ENCODE measurements at places on chromosomes 7 and 10.

- DNase-seq, result no peak
- H3K4me3 ChIP-seq, result no peak overlapping the region
- no peaks in the 10 kb centered on the region for H3K4me1 ChIP-seq
- no peak overlapping the region for H3K27ac ChIP-seq
- H3K36me3 ChIP-seq, result no peaks in the 10 kb centered on the region
- H3K27me3 ChIP-seq, result peaks cover 24% of the 10 kb centered on the region
These were observed 1.6 kb downstream of the ATOH7 start for GRCh38 chr10:68230268-68230667.

GRCh38 chr10:15365692-15366091, 5.4 kb downstream of the FAM171A1 start:
- no peaks in the 10 kb centered on the region for H3K36me3 ChIP-seq
- H3K27me3 ChIP-seq, result peaks cover 5% of the 10 kb centered on the region
- no peak overlapping the region for H3K27ac ChIP-seq
- no peak for DNase-seq
- H3K4me1 ChIP-seq, result peaks cover 12% of the 10 kb centered on the region
- H3K4me3 ChIP-seq, result no peak overlapping the region

- no peak overlapping the region for H3K4me3 ChIP-seq
- H3K27ac ChIP-seq, result no peak overlapping the region
- H3K36me3 ChIP-seq, result no peaks in the 10 kb centered on the region
- H3K4me1 ChIP-seq, result no peaks in the 10 kb centered on the region
- no peaks in the 10 kb centered on the region for H3K27me3 ChIP-seq
These were observed 568.3 kb downstream of the INHBA start for GRCh38 chr7:41134300-41135255.

DNA sequence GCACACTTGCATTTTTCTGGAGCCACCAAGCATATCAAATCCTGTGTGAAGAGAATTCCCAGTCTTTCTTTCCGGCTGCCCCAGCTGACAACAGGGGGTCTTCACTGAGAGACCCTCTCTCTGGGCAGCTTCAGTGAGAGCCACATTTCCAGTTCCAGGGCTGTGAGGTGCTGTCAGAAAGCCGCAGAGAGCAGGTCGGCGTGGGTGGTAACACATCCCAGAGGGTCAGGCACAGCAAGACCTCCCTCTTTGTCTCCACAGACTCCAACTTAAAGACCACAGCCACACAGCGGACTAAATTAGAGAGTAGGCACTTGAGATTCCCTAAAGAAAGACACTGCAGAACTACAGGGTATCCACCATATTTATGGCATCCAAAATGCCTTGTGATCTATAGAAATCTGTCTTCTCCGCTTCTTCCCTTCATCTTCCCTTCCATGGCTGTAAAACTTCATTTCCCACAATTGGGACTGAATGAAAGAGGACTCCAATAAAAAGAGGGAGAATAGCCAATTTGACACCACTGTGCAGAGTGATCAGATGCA, 116.0 kb upstream of the C7orf33 start:
- no peaks in the 10 kb centered on the region for H3K36me3 ChIP-seq
- no peak overlapping the region for H3K27ac ChIP-seq
- H3K4me3 ChIP-seq, result no peak overlapping the region
- H3K27me3 ChIP-seq, result peaks cover 7% of the 10 kb centered on the region
- no peaks in the 10 kb centered on the region for H3K4me1 ChIP-seq

DNA sequence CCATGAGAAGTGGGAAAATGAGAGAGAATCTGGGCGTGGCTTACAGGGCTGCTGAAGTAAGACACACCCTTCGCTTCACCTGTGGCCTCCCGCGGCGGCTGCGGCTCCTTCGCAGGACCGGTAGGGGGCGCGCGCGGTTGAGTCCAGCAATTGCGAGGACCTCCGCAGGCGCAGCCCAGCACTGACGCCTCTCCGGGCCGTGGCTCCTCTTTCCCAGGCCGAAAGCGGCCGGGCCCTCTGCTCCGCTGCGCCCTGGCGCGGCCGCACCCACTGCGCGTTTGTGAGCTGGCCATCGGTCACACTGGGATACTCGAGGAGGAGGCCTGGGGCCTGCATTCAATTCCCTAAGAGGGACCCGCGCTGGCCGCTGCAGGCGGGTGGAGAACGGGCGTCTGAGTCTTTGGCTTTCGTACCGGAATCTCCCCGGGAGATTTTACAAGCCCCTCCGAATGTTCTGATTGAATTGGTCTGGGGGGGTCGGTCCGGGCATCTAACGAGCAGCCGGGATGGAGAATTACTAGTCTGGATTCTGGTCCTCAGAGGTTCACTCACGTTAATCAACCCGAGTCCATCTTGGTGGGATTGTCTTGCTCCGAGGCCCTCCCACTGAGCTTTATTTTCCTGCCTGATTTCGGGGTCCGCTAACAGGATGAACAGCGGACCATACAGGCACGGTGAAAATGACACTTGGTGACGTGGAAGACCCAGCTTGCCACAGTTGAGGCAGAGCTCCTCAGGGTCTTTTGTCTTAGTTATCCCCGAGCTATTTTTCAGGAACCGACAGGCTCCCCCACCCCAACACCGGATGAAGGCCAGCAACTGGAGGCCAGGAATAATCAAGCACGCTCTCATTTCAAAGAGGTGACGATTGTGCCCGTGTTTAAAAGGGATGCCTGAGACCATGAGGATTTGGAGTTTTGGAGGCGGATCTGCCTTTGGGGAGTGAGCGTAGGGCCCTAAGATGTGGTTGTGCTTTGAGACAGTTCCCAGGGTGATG, at the start of gene LRRD1:
TSS of gene LRRD1 (minus strand) at position 215 of the 997 bp plus-strand sequence. CDS start 13,940 bp downstream, outside the sequence.
- H3K27ac ChIP-seq, result no peak within 1 kb of the TSS
- peak; percentile 77 for DNase-seq
- H3K27me3 ChIP-seq, result no peaks in the 10 kb centered on the region
- H3K36me3 ChIP-seq, result no peaks in the 10 kb centered on the region
- 0 out of 2 replicates have a peak within 1 kb of the TSS, but pooled peaks have one; percentile 31 for H3K4me3 ChIP-seq

DNA sequence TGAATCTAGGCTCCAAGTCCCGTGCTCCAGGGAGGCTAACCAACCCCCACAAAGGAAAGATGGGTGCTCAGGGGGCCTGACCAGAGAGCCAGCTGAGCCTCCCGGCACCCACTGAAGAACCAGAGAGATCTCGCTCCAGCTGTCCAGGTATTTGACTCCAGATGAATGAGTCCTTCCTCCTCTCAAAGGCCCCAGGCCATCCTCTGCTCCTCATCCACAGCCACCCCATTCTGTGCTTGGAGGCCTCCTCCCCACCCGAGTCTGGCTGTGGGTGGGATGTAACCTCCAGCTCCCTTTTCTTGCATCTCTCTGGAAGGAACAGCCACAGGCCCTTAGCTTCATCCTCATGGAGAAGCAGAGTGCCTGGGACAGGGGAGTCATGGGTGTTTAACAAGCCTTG, 44.6 kb downstream of the VSTM4 start:
- H3K27ac ChIP-seq, result no peak overlapping the region
- no peaks in the 10 kb centered on the region for H3K27me3 ChIP-seq
- no peaks in the 10 kb centered on the region for H3K36me3 ChIP-seq
- DNase-seq, result no peak
- H3K4me1 ChIP-seq, result no peaks in the 10 kb centered on the region

- H3K36me3 ChIP-seq, result no peaks in the 10 kb centered on the region
- no peak overlapping the region for H3K27ac ChIP-seq
- DNase-seq, result no peak
- H3K27me3 ChIP-seq, result peaks cover 3% of the 10 kb centered on the region
- no peaks in the 10 kb centered on the region for H3K4me1 ChIP-seq
These were observed 149.2 kb downstream of the XPNPEP1 start for GRCh38 chr10:109774121-109774440.

DNA sequence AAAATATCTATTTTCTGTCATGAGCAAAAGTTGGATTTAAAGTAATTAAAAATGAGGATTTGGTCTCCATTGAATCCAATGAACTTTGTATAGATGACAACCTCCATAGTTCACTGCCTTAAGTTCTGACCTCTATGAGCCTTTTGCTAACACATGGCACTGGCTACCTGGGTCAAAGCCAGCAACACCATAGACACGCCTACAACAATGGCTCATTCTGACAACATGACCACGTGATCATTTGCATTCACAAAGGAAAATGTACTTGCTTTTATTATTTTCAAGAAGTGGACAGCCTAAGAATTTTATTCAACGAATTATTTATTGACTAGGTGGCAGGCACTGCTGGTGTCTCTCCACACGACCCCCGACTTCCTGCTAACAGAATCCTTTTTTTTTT, 90.6 kb downstream of the CARD11 start:
- H3K36me3 ChIP-seq, result no peaks in the 10 kb centered on the region
- no peaks in the 10 kb centered on the region for H3K27me3 ChIP-seq
- no peak overlapping the region for H3K4me3 ChIP-seq
- no peak overlapping the region for H3K27ac ChIP-seq
- no peak for DNase-seq

- no peak overlapping the region for H3K27ac ChIP-seq
- H3K27me3 ChIP-seq, result no peaks in the 10 kb centered on the region
- no peaks in the 10 kb centered on the region for H3K36me3 ChIP-seq
- H3K4me1 ChIP-seq, result no peaks in the 10 kb centered on the region
These were observed 273.6 kb upstream of the DKK1 start for GRCh38 chr10:52040486-52040885.

DNA sequence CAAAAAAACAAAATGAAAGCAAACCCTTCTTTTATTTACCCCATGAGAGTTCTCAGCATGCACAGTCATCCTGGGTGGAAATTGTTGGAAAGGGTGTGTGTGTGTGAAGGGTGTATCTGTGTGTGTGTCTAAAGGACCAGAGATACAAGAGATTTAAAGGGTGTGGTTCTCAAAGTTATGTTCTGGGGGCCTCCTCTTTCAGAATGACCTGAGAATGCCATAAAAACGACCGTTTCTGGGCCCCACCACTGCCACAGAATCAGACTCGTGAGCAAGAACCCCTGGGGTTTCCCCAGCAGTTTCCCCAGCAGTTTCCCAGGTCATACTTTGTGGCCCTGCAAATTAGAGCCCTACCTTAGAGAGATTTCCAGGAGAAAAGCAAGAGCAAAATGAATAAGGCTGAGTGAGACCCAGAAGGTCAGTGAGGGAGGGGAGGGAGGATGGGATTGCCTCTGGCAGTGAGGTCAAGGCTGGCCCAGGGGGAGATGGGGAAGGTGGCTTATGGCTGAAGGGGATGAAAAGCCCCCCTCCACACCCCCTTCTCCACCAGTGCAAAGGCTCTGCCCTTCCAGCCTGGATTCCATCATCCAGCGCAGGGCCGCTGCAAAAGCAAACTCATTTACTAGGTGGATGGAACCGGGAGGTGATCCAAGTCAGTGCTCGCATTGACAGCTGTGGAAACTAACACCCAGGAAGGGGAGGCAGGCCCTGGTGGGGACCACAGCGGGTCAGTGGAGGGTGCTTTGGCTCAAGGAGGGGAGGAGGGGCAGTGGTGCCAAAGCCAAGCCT, 10.2 kb downstream of the PYROXD2 start:
- H3K36me3 ChIP-seq, result no peaks in the 10 kb centered on the region

GRCh38 chr7:110522761-110523200, 568.1 kb upstream of the LRRN3 start:
- H3K27me3 ChIP-seq, result no peaks in the 10 kb centered on the region
- peaks cover 82% of the 10 kb centered on the region for H3K4me1 ChIP-seq
- peaks cover 56% of the 10 kb centered on the region for H3K36me3 ChIP-seq
- H3K4me3 ChIP-seq, result no peak overlapping the region

- H3K4me1 ChIP-seq, result no peaks in the 10 kb centered on the region
- H3K4me3 ChIP-seq, result no peak overlapping the region
- no peaks in the 10 kb centered on the region for H3K36me3 ChIP-seq
- DNase-seq, result no peak
These were observed 179.6 kb upstream of the TCERG1L start for GRCh38 chr10:131490991-131491594.

- no peak overlapping the region for H3K27ac ChIP-seq
- H3K27me3 ChIP-seq, result no peaks in the 10 kb centered on the region
These were observed 98.2 kb downstream of the HDAC9 start for GRCh38 chr7:18593602-18594279.

GRCh38 chr10:101006593-101007098, 7.0 kb downstream of the LZTS2 start:
- H3K4me3 ChIP-seq, result no peak overlapping the region
- DNase-seq, result no peak
- H3K36me3 ChIP-seq, result peaks cover 13% of the 10 kb centered on the region
- no peaks in the 10 kb centered on the region for H3K27me3 ChIP-seq
- no peaks in the 10 kb centered on the region for H3K4me1 ChIP-seq
- no peak overlapping the region for H3K27ac ChIP-seq

- no peak overlapping the region for H3K27ac ChIP-seq
- no peak overlapping the region for H3K4me3 ChIP-seq
- no peaks in the 10 kb centered on the region for H3K4me1 ChIP-seq
- H3K27me3 ChIP-seq, result no peaks in the 10 kb centered on the region
- DNase-seq, result no peak
These were observed 116.4 kb downstream of the C10orf105 start for GRCh38 chr10:71603150-71603549.

GRCh38 chr7:25714013-25714412, 438.0 kb upstream of the NFE2L3 start:
- peaks cover 2% of the 10 kb centered on the region for H3K27me3 ChIP-seq
- H3K4me3 ChIP-seq, result no peak overlapping the region
- no peak overlapping the region for H3K27ac ChIP-seq
- no peak for DNase-seq
- no peaks in the 10 kb centered on the region for H3K4me1 ChIP-seq
- H3K36me3 ChIP-seq, result no peaks in the 10 kb centered on the region

- peaks cover 85% of the 10 kb centered on the region for H3K36me3 ChIP-seq
- H3K27me3 ChIP-seq, result no peaks in the 10 kb centered on the region
- H3K4me1 ChIP-seq, result no peaks in the 10 kb centered on the region
These were observed 84.5 kb downstream of the AVL9 start for GRCh38 chr7:32579776-32580175.

GRCh38 chr7:1999278-1999984, 233.3 kb downstream of the MAD1L1 start:
- DNase-seq, result no peak
- peaks cover 21% of the 10 kb centered on the region for H3K36me3 ChIP-seq
- no peak overlapping the region for H3K27ac ChIP-seq
- H3K4me3 ChIP-seq, result no peak overlapping the region
- no peaks in the 10 kb centered on the region for H3K27me3 ChIP-seq
- no peaks in the 10 kb centered on the region for H3K4me1 ChIP-seq

DNA sequence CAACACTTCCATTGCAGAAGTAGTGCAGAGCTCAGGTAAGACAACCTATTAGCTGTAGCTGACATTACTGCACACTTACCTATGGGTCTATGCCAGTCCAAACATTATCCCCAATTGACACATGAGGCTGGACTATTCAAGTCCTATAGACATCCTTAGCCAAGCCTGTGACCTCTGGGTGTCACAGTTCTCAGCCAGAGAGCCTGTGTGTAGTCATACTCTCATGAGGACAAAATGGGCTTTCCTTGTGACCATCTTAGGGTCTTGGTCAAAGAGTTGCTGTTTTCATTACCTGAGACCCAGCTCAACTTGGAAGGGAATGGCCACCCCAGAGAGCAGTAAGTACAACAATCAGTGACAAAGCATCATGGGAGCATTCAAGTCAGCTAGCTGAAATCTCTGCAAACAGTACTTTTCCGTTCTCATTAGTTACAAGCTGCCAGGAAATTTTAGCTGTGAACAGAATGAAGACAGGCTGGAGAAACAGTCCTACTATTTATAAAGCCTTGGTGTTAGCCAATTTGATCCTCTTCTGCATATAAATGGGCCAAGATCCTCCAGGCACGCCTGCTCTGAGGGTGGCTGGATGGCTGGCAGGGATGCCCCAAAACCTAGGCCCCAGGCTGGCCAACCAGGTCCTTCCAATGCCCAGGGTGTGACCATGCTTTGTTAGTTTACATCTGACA, 44.3 kb downstream of the NUDCD3 start:
- no peak overlapping the region for H3K4me3 ChIP-seq
- no peaks in the 10 kb centered on the region for H3K4me1 ChIP-seq
- no peak for DNase-seq
- H3K27me3 ChIP-seq, result no peaks in the 10 kb centered on the region
